ENCODE measurements at places on chromosomes 4 and X. TPM values are rescaled to one million over a fixed set of nuclear protein-coding genes. Genes with fewer than 3 reads are reported as not detected.

The IL13RA2 gene
- polyA plus RNA-seq, result 0.25 TPM

The GYG2 gene
- 2.9 TPM for polyA plus RNA-seq

The ADGRG2 gene
- 5.9 TPM for polyA plus RNA-seq

DNA sequence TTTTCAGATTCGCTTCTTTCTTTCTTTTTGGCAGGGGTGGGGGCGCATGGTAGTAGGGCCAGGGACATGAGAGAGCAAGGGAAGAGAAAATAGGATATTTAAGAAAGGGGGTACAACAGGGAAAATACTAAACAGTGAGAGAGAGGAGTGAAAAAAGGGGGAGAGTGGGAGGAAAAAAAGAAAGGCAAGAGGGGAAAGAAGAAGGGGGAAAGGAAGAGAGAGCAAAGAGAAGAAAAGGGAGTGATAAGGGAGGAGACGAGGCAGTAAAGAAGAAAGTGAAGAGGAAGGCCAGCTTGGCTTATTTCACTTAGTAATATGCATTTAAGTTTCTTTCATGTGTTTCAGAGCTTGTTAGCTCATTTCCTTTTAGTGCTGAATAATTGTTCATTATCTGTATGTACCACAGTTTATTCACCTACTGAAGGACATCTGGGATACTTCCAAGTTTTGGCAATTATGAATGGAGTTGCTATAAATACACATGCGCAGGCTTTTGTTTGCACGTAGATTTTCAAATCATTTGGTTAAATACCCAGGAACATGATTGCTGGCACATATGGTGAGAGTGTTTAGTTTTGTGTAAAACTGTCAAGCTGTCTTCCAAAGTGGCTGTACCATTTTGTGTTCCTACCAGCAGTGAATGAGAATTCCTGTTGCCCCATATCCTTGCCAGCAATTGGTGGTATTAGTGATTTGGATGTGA is 37.3 kb downstream of the CASP6 start:
- DNase-seq, result no peak

DNA sequence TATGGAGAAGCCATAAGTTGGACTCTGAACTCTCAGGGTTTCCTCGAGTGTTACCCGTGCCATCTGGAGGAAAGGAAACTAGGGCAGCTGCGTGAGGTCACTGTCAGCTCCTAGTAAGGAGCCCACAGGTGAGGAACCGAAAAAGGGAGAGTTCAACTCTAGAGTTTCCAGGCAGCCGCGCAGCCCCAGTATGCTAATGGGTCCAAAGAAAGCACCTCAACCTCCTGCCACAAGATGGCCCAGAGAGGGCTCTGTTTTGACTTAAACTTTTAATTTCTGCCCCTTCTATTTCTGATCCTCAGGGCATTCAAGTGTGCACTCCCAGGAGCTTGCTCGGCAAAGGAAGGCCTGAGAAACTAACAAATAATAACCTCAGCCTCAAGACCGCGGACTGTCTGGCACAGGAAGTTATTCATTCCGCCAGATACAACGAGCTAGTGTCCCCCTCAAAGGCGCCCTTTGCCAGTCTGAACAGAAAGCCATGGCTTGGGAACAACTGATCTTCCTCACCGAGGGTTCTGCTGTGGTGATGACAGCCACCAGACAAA is 13.9 kb downstream of the SCARB2 start:
- no peak for DNase-seq

DNA sequence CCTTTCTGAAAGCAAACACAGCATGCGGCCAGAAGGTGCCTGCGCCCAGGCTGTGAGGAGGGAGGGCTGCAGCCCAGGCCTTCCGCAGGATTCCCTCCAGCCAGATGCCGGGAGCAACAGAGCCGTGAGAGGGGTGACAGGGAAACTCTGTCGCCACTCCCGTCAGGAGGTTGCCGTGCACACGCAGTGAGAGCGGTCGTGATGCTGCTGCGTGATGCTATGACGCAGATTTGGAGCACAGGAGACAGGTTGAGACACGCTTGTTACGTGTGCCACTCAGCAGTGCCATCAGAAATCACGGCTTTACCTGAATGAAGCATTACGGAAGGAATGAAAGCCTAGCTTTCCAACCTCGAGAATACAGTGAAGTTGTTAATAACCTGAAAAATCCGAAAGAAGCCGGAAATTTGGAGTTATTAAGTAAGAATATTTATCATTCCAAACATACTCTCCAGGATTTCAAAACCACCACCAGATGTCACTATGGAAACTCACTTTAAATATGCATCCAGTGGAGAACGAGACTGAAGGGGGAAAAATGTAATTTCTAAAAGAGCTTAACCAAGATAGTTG is 54.4 kb downstream of the FAT1 start:
- peak; percentile 48 for DNase-seq

- DNase-seq, result no peak
Observed at GRCh38 chrX:24231131-24231540, 81.6 kb downstream of the ZFX start.

Measured in forelimb muscle (tissue), 1 donor.